Stimulated activated naive CD8-positive, alpha-beta T cell treated with anti-CD3 and anti-CD28 coated beads, Interleukin-15, Interleukin-2, amounts not matched to agents 100 U/mL and 50 U/mL, for 24 hours (primary cell): ENCODE measurements at places on chromosomes 12 and 14.

DNA sequence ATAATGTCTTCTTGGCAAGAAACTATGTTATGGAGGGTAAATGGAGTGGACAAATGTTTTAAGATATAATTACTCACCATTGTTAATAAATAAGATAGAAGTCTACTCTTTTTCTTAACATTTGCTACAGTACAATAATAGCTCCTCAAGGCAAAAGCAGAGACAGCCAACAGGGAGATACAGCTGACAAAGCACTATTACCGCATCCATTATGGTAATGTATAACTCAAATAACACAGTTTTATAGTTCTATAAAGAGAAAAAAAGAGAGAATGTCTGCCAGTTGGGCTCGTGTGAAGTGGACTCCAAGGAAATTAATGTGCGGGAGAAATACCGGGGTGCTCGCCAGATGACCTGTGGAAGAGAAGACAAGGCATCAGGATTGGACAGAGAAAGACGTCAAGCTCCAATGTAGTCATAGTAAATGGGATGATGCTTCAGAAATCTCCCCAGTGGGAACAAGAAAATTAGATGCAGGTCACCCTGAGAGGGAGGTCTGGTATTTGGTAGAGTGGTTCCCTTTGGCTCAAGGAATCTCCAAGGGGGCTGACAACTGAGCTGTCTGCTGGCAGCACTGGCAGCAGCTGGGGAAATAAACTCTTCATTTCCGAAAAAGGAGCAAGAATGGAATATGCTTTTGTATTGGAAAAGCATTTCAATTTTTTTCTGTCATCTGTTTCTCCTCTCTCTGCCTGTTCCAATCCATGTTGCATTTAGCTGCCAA is 343.9 kb downstream of the LRFN5 start:
- no peak for DNase-seq

GRCh38 chr12:129335773-129336172 is 482.5 kb downstream of the GLT1D1 start:
- DNase-seq: no peak

- no peak for DNase-seq
Observed at GRCh38 chr14:76375484-76375883, 453 bp upstream of the ESRRB start.

DNA sequence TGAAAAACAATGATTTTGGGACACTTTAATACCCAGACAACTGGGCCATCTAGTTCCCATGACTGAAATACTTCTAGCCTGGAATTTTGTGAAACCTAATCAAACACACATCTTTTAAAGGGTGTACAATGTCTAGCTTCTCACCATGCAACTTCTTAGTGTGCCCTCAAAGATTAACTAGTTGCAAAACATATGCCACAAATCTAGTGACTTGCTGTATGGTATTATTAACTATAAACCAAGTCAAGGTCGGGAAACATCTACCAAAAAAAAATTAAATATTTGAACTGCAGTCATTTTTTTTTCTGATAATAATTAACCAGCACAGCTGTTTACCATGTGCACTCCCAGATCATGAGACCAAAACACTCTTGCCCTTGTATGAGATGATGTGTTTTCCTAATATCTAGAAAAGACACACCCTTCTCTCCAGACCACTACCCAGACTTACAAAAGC is 171.8 kb upstream of the FOXN3 start:
- DNase-seq: no peak

- DNase-seq: no peak
Observed at GRCh38 chr14:57057803-57058202, 210.9 kb downstream of the EXOC5 start.

DNA sequence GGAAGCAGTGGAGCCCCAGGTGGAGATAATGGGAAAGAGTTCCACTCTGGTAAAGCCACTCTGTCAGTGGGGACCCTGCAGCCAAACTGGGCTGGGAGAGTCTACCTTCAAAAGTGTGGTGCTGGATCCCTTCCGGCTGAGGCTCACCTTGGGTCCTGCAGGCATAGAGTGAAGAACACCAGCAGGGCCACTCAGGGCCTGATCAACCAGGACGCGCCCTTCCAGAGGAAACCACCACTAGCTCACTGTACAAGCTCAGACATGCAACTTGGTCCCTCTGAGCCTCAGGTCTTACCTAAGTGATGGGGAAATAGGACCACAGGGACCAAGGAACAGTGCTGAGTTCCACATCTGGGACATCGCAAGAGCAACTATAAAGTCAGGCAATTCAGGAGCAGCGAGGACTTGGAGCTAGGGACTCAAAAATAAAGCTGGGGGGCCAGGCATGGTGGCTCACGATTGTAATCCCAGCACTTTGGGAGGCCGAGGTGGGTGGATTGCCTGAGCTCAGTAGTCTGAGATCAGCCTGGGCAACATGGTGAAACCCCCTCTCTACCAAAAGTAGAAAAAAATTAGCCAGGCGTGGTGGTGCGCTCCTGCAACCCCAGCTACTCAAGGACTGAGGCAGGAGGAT is 5.9 kb upstream of the PRPH start:
- DNase-seq: no peak

GRCh38 chr14:74195623-74196022 is 43.6 kb upstream of the VSX2 start:
- DNase-seq: no peak

DNA sequence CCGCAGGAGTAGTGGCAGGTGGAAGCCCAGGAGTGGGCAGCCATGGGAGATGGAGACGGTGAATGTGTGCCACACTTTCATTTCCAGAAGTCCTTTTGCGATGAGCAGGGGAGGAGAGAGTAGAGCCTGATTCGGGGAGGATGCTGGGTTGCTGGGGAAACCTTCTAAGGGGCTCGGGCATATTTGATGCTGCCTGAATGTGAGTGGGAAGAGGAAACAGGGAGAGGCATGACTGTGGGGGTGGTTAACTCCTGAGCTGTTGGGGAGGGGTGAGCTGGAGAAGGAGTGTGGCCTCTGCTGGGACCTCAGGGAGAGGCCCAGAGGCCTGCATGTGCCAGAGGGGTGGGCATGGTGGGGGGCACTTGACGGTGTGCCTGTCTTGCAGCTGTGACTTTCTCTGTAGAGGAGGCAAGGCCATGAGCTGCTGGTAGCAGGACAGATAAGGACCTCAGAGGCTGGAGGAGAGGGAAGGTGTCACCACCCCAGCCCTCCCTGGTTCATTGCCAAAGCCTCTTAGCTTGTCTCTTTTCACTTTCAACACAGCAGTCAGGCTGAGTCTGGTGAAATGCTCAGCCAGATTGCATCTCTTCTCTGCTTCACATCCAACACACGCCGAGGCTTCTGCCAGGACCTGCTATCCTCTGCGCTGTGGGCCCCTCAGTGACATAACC is 11.4 kb downstream of the GLT1D1 start:
- DNase-seq: no peak

DNA sequence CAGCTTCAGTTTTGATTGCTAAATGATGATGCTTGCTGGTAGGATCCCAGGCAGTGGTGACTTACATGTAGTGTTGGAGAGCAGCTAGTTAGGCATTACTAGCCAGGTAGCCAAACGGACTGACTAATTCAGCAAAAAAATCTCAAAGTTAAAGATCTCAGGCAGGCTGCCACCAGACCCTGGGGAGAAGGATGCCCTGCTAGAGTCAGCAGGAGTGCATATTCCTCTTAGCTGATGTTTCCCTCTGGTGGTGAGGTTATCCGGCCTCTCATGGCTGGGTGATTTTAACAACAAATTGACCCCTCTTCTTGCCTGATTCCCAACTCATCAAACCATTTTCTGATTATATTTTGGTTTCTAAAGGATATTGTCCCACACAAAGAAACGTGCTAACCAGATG is 2.8 kb downstream of the EFS start:
- no peak for DNase-seq

GRCh38 chr12:95859344-95859816 is 628 bp downstream of the SNRPF start:
- DNase-seq: no peak

DNA sequence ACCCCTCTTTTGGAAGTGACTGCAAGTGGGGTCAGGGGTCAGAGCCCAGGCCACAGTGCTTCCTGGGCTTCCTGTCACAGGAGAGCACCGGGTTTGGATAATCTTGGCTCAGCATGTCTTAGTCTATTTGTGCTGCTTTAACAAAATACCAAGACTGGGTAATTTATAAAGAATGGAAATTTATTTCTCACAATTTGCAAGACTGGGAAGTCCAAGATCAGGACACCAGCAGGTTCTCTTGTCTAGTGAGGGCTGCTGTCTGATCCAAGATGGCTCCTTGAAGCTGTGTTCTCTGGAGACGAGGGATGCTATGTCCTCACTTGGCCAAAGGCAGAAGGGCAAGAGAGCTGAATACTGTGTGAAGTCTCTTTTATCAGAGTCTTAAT is 74.1 kb downstream of the RIN3 start:
- DNase-seq: no peak

GRCh38 chr12:79560225-79560889 is 130.4 kb downstream of the PAWR start:
- DNase-seq: no peak
